ENCODE measurements at places on chromosomes 2 and 18. TPM values are rescaled to one million over a fixed set of nuclear protein-coding genes. Genes with fewer than 3 reads are reported as not detected.

The ALPG gene
- total RNA-seq, result under 0.01 TPM

The ELP2 gene
- 81.3 TPM for total RNA-seq

The CCDC74B gene
- 4.7 TPM for total RNA-seq

The PAIP2B gene
- 0.98 TPM for total RNA-seq

The SERPINB12 gene
- total RNA-seq, result not detected

The LBH gene
- 30.2 TPM for total RNA-seq

The FN1 gene
- total RNA-seq, result 15,002 TPM

The PLA2R1 gene
- 2.7 TPM for total RNA-seq

The GNLY gene
- total RNA-seq, result not detected

The SP140 gene
- total RNA-seq, result not detected

Data from placental epithelial cell (primary cell).